Forelimb muscle (tissue), 1 donor: ENCODE measurements at places on chromosomes 12 and 14.

DNA sequence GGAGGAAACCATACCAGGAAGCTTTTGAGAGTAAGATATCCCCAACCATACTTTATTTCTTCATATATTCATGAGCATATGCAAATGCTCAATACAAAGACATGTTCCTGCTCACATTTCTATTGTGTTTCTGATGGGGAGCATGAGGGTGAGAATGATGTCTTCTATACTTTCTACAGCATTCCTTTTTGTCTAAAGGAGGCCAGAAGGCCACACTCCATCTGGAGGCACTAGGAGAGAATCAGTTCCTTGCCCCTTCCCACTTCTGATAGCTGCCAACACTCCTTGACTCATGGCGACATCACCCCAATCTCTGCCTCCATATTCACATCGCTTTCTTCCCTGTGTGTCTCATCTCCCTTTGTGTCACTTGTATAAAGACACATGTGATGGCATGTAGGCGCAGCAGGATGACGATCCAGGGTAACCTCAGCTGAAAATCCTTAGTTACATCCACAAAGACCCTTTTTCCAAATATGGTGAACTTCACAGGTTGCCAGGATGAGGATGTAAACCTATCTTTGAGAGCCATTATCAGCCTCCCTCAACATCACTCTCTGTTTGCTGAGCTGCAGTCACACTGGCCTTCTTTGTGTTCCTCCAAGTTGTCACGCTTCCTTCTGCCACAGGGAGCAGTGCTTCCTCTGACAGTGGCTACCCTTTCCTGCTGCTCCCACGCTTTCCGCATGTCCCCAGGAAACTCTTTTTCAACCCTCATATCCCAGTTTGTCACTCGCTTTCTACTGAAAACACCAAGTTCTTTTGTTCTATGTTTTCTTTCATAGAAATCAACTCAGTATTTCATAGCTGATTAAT is 96.9 kb downstream of the STXBP6 start:
- DNase-seq, result no peak

- no peak for DNase-seq
Observed at GRCh38 chr12:114741940-114742339, 58.0 kb upstream of the TBX3 start.

- DNase-seq, result no peak
Observed at GRCh38 chr12:124519746-124520145, 47.7 kb downstream of the NCOR2 start.

- DNase-seq, result no peak
Observed at GRCh38 chr14:51182131-51182565, 57.9 kb upstream of the TMX1 start.

- no peak for DNase-seq
Observed at GRCh38 chr12:44833561-44833960, 42.6 kb downstream of the NELL2 start.

- no peak for DNase-seq
Observed at GRCh38 chr14:90072350-90072749, 10.6 kb downstream of the KCNK13 start.

- DNase-seq, result no peak
Observed at GRCh38 chr14:94833633-94834032, 63.7 kb upstream of the GSC start.

GRCh38 chr12:100995771-100996170 is 201.2 kb downstream of the ANO4 start:
- DNase-seq, result no peak

DNA sequence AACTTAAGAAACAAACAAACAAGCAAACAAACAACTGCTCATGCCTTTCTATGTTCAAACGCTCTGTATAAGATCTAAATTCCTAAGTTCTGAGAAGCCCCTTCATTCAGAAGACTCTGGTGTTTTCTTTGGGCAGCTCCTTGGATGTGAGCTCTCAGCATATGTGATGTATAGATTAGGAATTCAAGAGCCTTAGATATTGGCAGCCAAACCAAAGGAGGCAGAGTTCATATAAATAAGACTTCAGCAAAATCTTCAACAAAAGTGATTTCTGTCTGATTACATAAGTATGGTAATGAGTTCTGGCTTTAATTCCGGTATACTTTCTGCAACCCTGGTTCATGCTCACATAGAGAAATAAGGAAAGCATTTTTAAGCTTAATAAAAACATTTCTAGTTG is 145.6 kb downstream of the DYRK2 start:
- DNase-seq, result no peak

DNA sequence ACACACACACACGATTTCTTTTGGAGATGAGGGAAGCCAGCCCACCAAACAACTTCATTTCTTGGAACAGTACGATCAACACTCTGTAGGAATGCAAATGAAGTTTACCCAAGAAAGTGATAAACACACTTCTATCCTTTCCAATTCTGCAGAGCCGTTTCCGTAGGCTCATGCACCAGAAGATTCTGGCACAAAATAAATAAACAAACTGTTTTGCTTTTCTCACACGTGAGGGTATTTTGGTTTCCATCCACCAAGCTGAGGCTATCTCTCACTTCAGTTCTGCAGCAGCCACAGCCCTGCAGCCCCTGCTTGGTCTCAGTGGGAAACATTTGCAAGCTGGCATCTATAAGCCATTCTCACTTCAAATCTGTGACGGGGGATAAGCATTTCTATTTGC is 15.3 kb upstream of the TSPAN11 start:
- DNase-seq, result no peak

GRCh38 chr12:100427078-100427477 is 46.6 kb upstream of the NR1H4 start:
- DNase-seq, result no peak

- no peak for DNase-seq
Observed at GRCh38 chr12:45732250-45732649, 2.7 kb downstream of the ARID2 start.

- no peak for DNase-seq
Observed at GRCh38 chr14:61564618-61565091, 130.7 kb upstream of the HIF1A start.

- no peak for DNase-seq
Observed at GRCh38 chr14:77554816-77555599, 56.4 kb upstream of the ISM2 start.

DNA sequence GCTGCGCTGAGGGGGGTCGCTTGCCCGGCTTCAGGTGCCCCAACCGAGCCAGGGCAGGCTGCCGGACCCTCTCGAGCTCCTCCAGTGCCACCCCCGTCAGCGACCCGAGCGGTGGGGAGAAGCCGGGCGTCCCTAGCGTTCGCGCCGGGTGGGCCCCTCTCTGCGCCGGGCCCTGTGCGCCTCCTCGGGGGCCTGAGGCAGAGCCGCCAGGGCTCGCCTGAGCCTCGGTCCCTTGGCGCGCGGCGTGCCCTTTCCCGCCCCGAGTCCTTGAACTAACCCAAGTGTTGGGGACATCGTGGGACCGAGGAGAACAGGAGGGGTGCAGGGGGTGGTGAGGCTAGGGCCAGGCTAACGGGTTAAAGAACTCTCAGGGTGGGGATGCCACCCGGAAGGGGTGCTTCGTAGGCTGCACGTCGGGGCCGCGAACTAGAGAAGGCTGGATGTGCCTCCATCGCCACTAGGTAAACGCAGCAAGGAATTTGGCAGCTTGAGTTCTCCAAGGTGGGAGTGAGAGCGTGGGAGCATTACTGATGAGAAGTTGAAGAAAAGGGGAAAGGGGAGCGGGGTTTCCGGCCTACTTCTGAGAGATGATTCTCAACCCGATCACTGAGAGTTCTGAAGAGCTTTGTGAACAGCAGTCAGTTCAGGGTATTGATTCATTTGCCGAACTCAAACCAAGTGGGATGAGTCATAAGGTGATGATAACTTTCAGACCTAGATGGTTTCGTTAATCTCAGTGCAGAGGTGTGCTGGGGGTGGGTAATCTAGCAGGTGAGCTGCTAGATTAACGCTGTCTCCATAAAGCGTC is 618 bp downstream of the RNF34 start:
- no peak for DNase-seq

GRCh38 chr12:12686472-12686871 is 9.5 kb downstream of the GPR19 start:
- no peak for DNase-seq

GRCh38 chr12:76462668-76463224 is 96.8 kb downstream of the OSBPL8 start:
- DNase-seq, result no peak

- DNase-seq, result no peak
Observed at GRCh38 chr14:90661866-90662265, 154.4 kb downstream of the TTC7B start.

DNA sequence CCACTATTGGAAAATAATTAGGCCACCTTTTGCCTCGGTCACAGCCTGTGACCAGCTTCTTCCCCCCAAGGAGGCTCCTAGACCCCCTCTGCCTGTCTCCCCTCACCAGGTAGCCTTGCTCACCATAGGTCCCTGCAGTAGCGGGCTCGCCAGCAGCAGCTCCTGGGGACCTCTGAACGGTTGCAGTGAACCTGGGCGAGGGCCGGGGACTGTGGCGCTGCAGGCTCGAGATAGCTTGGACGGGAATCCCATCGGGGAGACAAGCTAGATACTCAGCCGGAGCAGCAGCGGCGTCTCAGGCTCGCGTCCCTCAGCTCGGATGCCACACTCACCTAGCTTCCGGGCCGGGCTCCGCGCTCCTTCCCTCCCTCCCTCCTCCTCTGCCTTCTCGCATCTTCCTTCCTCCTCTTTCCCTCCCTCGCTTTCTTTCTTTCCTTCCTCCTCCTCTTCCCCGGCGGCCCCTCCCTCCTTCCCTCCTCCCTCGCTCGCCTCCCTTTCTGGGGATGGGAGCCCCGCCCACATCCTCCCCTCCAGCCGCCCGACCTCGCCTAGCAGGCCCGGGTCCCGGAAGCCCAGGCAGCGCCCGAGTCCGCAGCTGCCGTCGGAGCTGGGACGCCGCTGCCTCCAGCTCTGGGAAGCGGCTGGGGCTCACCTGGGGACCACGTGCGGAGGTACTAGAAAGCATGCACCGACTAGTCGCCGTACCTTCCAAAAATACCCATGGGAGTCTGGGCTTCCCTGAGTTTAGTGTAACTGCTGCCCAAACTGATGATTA is at the start of gene BMP4:
BMP4 (minus strand) TSS at position 399 of the 775 bp plus-strand sequence. CDS start 4,603 bp downstream, outside the sequence.
- no peak for DNase-seq

DNA sequence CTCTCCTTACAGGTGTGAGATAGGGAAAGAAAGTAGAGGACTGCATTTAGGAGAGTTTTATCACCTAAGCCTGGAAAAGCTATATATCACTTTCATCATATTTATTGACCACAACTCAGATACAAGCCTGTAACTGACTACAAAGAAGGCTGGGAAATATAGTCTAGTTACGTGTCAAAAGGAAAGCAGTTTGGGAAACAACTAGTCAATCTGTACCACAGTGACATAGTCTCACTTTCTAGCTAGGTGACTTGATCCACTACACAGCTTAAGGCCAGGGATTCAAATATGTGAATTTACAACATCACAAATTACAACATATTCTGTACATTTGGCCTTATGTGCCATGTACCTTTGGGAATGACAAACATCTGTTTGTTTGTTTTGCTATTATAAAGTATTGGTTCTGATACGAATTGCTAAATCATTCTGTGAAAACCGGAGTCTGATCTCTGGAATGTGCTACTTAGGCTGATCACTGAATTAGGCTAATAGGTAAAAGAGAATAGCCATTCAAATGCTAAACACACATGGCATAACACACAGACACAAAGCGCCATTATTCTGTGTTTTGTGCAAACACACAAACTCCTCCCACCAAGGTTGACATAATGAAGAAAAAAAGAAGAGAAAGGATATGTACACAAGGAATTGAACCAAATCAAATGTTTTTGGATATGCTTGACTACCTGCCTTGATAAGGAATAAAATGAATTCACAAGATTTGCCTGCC is 279.8 kb downstream of the DUSP6 start:
- DNase-seq, result no peak

GRCh38 chr14:47675466-47676314 is at the start of gene MDGA2:
TSS of gene MDGA2 (minus strand) at chr14:47675605.
- no peak for DNase-seq

DNA sequence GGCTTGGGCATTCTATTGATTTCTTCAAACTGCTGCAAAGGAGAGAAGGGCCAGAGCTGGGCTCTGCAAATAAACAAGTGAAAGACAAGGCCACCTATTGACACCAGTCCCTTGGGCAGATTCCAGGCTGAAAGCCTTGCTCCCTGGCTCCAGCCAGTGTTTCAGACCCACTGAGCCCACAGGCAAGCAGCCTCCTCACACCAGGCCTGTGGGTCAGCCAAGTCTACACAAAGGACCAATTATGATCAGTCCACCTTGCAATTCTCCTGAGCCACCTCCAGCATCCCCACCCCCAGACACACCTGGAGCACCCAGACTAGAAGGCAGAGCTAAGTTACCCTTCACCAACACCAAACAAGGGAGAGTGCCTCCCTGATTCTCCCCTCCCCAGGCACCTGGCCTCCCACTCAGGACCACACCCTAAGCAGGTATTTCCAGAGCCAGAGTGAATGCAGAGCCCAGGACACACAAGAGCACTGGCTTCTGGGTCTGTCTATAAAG is 13.8 kb downstream of the ACTN1 start:
- no peak for DNase-seq

DNA sequence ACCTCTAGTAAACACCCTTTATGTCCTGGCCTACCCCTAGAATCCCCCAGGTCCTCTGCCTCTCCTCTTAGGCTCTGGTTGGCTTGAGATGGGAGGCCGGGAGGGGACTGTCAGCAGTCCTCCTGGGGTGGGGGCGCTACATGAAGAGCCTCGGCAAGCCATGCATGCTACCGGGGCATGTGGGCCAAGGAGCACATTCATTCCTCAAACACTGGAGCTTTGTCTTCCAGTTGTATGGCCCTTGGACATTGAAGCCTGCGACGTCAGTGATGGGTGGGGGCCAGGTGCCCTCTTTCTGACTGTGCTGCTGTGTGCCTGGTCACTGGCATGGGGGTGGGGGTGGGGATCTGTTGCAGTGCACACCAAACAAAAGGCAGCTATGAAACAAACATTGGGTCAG is 15.8 kb upstream of the CELA1 start:
- no peak for DNase-seq

DNA sequence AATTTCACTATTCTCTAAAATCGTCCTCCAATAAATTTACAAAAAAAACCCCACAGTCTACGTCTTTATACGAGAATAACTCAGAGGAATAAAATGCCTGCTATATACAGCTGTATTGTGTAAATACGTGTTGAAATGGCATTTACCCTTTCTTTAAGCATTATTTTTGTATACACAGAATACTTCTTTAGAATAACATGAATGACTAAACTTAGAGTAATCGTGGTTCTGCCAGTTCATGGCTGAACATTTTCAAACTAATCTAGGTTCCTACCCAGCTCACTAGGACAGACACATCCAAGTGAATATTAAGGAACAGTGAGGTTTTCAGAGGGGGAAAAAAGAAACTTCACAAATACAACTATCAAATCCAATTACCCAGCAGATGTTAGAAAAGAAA is 24.6 kb downstream of the DICER1 start:
- DNase-seq, result no peak

- no peak for DNase-seq
Observed at GRCh38 chr12:45227316-45228067, 11.6 kb downstream of the ANO6 start.
